ENCODE measurements at places on chromosomes 12 and 14.

- DNase-seq = no peak
Observed at GRCh38 chr12:53618275-53618674, 7.9 kb downstream of the ATF7 start.

DNA sequence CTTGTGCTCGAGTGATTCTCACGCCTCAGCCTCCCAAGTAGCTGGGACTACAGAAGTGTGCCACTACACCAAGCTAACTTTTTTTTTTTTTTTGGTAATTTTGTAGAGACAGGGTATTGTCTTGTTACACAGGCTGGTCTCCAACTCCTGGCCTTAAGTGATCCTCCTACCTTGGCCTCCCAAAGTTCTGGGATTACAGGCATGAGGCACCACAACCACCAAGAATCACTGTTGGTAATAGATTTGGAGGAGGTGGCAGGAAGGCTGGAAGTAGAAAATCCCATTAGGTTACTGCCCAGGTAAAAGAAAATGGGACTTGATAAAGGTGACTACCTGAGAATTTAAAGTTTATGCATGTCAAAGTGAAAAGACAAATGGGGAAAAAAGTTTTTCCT lies 1.4 kb upstream of the CDCA4 start:
- no peak for DNase-seq

DNA sequence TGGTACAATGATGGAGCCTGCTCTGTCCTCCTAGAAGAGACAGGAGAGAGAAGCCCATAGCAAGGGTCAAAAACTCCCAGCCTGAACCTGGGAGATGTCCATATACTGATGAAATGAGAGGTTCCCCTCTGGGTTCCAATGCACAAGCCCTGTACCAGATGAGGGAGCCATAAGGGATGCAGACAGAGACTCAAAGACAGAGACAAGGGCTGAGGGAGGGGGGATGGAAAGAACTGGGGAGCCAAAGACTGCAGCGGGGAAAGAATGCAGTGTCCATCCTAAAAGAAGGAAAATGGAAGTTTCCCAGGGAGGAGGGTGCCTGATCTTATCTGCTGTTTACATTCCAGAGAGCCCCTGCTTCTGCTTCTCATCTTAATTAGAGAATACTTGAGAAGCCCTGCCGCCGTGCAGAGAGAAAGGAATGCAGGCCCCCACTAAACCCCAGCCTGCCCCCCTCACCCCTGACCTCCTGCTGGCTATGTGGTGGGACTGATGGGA lies 27.7 kb downstream of the KRT18 start:
- no peak for DNase-seq

DNA sequence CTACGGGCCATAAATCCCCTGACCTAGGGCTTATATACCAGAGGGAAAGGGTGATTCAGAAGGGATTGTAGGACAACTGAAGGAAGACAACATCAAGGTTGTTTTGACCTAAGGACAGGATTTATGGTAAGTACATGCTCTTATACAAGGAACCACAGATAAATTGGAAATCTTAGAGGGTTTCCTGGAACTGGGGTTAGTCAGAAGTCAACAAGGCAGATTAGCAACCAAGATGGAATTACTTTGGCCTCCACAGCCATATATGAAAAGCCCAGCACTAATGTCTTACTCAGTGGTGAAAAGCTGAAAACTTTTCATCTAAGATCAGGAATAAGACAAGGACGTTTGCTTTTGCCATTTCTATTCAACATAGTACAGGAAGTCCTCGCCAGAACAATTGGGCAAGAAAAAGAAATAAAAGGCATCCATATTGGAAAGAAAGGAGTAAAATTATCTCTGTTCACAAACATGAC lies 5.4 kb downstream of the TMBIM4 start:
- DNase-seq = no peak

DNA sequence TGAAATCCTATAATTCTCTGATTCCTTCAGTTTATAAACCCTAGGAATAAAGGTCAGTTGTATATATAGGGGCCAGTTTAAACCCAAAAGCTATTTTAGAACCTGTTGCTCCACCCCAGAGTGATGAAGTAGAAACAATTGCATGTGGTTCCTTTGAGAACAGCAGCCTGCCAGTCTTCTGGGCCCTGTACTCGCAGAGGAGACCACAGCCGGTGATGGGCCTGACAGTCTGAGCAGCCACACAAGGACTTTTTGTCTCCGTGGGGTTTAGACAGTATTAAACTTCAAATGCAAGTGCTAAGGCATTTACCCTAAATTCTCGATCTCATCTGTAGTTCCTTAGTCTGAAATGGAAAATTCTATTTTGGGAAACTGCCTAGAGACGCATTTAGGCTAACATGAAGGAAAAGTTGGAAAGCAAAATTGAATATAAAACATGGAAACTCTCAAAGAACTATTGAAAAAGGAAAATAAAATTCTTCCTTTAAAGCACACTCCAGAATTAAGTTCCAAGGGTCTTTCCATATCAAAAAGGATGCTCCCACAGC lies 80.6 kb downstream of the PRICKLE1 start:
- no peak for DNase-seq

GRCh38 chr14:98931911-98932310 lies 340.1 kb downstream of the BCL11B start:
- DNase-seq = peak; percentile 71

DNA sequence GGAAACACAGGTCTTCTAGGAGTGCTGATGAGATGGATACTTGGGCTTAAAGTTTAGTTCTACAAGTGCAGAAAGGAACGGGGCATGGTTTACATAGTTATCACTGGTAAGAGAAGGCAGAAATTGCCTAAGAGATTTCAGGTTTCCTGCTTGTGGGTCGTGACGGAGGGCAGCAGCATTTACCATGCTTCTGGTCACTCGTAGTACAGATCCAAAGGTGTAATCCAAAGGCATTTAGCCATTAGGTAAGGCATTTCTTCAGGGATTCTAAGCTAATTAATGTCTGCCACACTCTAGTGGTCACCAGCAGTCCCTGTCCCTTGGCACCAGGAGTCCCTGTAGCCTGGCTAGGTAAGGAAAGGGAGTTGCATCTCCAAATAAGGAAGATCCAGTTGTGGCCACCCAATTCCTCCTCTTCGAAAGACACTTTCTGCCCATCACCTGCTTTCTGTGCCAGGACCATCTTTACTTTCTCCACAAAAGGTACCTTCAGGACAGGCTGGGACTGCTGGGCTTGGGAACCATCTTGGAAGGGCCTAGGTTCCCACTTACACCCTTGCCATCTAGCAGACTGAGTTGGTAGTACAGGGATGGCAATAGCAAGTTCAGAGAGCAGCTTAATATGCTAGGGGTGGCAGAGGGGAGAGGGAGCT lies 1.5 kb downstream of the GSTZ1 start:
- DNase-seq = no peak

GRCh38 chr14:97408503-97408902 lies 611.3 kb downstream of the VRK1 start:
- DNase-seq = no peak

DNA sequence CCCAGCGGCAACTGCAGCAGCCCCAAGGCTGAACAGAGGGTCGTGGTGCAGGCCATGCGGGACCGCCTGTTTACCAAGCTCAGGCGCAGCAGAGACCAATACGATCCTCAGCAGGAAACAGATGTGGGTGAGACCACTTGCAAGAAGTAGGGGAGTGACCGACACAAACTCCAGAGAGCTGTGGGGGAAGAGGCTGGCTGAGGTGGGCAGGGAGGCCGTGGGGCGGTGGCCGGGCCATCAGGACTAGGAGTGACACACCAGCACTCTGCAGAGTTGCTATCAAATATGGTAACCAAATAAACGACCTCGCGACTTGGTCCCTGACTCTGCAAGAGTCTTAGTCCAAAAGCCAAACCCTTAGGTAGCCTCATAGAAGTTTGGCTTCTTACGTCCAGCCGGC lies 30.6 kb downstream of the AMN start:
- no peak for DNase-seq

DNA sequence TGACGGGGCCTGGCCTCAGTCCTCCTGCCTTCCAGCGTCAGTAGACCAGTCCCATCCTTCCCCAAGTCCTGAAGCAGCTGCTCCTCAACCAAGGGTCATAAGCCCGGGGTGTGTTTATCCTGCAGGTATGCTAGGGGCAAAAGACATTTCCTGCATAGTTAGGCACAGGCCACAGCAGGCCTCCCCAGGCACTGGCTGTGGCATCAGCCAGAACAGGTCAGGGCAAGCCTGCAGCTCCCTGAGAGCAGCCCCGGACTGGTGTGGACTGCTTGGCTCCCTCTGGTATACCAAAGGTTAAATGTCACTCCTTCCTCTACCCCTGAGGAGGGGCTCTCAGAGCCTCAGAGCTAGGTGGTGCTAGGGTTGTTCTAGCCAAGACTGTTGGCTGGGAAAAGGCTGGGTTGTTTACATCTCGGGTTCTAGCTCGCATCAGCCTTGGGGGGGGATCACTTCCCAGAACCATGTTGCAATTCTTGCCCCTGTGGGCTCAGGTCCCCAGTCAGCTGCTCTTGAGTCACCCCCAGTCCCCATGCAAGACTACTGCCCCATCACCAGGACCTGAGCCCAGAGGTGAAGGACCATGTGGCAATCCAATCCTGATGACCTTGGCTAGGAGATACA lies 2.9 kb downstream of the MMP14 start:
- DNase-seq = no peak

DNA sequence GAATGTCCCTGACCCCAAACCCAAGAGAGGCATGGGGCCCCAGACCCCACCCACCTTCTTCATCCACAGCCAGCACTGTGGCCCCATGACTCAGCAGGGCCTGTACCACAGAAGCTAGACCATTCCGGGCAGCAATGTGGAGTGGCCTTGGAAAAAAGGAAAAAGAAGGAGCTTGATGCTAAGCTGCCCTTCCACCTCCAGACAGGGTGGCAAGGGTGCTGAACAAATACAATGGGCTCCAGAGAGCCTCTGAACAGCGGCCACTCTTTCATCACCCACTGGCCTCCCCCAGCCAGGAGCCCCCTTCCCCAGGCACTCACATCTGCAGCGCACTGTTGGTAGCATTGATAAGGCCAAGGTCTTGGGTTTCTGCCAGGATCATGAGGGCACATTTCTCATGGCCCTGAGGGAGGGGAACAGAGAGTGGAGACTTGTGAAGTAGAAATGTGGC lies 13.9 kb downstream of the SLC39A5 start:
- DNase-seq = no peak

GRCh38 chr12:60014436-60014835 lies 418.6 kb downstream of the SLC16A7 start:
- no peak for DNase-seq

DNA sequence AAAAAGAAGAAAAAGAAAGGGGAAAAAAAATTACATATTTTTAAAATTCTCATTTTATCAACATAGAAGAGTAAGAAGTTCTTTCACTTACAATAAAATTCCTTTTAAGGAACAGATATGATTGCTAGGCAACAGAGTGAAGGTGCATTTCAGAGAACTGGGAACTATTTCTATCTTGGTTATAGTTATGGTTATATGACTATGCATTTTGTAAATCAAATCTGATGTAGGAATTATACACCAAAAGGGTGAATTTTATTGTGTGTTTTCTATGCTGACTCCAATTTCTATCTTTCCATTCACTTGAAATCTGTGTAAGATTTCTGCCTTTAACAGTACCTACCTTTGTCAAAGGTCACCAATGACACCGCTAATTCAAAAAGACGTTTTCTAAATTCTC lies 50.1 kb downstream of the HNRNPC start:
- no peak for DNase-seq

GRCh38 chr12:113591480-113591974 lies 119.9 kb upstream of the LHX5 start:
- DNase-seq = no peak

- DNase-seq = no peak
Observed at GRCh38 chr12:113332688-113333417, 2.1 kb downstream of the SLC8B1 start.

- no peak for DNase-seq
Observed at GRCh38 chr12:5870183-5870582, 74.9 kb downstream of the ANO2 start.

- DNase-seq = no peak
Observed at GRCh38 chr12:57389033-57389432, 41.8 kb downstream of the R3HDM2 start.

GRCh38 chr14:38336298-38336697 lies 80.4 kb upstream of the CLEC14A start:
- no peak for DNase-seq

- no peak for DNase-seq
Observed at GRCh38 chr14:73457924-73458182, 493 bp downstream of the NUMB start.

DNA sequence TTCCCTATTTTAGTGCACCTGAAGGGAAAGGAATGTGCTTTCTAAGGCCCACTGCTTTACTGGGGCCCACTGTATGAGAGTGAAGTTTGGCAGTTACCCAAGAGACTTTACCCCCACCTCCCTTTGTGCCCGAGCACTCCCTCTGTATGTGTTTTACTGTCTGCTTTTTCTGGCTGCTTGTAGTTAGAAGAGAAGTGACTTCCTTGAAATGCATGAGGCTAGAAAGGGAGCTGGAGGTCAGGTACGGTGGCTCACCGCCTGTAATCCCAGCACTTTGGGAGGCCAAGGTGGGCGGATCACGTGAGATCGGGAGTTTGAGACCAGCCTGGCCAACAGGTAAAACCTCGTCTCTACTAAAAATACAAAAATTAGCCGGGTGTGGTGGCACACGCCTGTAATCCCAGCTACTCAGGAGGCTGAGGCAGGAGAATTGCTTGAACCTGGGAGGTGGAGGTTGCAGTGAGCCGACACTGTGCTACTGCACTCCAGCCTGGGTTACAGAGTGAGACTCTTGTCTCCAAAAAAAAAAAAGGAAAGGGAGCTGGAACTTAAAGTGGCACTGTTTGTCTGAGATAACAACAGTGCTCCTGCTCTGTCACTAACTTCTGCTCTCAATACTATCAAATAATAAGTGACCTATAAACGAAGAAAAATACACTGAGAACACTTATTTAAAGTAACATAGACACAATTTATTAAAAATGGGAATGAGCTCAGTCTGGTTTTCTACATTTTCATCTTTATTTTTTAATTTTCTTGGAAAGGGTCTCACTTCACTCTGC lies 5.8 kb downstream of the TRIP11 start:
- DNase-seq = no peak

DNA sequence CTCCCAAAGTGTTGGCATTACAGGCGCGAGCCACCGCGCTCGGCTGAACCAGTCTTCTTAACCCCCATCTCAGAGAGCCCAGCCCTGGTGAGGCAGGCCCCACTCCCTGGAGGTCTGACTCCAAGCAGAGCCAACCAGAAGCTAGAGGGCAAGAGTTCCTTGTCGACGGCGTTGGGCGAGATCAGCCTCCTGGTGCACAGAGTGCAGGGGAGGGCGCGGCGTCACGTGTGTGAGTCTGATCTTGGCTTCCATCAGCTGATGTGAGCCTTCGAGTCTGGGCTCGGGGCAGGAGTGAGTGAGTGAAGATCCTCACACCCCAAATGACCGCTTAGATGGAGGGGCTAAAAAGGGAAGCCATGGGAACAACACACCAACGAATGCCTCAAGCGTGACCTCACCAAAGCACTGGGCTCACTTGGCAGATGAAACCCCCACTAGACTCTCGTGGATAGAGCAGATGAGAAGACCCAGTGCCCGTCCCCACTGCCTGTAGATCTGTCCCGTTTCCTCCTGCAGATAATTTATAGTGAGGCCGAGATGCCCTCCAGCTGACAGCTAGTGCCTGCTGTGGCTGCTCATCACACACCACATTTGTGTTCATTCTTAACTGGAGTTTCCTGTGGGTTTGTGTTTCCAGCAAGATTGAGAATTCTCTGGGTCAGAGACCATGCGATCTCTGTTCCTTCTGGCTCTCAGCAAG lies 28.6 kb upstream of the ADGRD1 start:
- DNase-seq = no peak

GRCh38 chr12:81094718-81095360 lies 17.0 kb downstream of the ACSS3 start:
- DNase-seq = no peak

All from activated T-cell treated with anti-CD3 and anti-CD28 coated beads, Interleukin-2, amount 50 U/mL, for 24 hours (primary cell).